ENCODE measurements at places on chromosomes 13 and 19. TPM values are rescaled to one million over a fixed set of nuclear protein-coding genes. Genes with fewer than 3 reads are reported as not detected.

CEBPA gene
- total RNA-seq = 5.0 TPM

ZNF296 gene
- total RNA-seq = under 0.01 TPM

- no peak for DNase-seq
Observed at GRCh38 chr13:24737042-24737441, 26.9 kb upstream of the RNF17 start.

DNA sequence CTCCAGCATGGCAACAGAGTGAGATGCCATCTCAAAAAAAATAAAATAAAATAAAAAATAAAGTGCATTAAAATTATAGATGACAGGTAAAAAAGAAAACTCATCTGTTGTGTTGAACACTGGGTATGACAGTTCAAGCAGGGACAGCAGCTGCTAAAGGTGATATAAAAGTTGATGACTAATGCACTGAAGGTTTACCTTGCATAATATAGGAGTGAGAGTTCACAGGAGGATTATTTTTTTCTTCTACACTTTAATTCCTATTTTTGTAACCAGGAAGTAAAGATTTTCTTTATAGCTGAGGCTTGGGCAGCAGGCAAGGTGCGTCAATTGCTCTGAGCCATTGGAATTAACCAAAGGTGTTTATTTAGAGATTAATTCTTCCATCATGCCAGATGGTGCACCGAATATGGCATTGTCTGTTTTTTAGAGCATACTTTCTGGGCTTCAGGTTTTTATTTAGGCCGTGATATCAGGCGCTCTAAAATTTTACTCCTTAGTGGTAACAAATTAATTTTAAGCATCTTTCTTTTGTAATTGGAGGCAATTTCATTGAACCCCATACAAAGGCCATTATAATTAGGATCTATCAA, 337.0 kb upstream of the SLC10A2 start:
- no peak for DNase-seq

Data from osteoblast (primary cell).